GM19239 (cell line): ENCODE measurements at places on chromosomes 11 and 22.

DNA sequence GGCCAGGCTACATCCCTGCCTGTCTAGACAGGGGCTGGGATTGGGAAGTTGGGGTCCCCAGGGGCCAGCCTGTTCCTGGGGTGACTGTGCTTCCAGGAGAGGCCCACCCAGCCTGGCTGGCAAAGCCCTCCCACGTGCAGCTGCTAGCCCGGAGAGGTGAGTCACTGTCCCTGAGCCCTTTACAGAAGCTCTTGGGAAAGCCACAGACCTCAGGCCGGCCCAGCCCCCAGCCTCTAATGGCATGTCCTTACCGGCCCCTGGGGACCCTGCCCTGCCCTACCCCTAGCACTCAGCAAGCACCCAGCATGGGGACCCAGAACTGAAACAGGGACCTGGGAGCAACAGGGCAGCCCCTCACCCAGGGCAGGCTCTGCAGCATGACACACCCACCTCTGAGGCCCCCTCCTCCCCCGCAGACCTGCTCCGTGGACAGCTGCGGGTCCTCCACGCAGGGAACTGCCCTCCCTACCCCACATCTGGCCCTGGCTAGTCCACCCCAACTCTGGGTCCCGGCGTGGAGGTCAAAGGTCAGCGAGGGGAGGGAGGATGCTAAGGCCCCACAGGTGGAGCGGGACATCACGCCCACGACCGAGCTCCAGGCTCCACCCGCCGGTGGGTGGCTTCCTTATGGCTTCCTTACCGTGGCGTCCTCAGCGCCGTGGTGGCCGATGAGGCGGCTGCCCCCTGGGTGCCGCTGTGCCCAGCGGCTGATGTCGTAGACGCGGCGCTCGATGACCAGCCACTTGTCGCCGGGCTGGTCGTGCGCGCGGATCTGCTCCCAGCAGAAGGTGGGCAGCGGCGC is 615 bp downstream of the FADS3 start:
- DNase-seq, result no peak

GRCh38 chr11:134632347-134633119 is 220.5 kb upstream of the B3GAT1 start:
- no peak for DNase-seq

DNA sequence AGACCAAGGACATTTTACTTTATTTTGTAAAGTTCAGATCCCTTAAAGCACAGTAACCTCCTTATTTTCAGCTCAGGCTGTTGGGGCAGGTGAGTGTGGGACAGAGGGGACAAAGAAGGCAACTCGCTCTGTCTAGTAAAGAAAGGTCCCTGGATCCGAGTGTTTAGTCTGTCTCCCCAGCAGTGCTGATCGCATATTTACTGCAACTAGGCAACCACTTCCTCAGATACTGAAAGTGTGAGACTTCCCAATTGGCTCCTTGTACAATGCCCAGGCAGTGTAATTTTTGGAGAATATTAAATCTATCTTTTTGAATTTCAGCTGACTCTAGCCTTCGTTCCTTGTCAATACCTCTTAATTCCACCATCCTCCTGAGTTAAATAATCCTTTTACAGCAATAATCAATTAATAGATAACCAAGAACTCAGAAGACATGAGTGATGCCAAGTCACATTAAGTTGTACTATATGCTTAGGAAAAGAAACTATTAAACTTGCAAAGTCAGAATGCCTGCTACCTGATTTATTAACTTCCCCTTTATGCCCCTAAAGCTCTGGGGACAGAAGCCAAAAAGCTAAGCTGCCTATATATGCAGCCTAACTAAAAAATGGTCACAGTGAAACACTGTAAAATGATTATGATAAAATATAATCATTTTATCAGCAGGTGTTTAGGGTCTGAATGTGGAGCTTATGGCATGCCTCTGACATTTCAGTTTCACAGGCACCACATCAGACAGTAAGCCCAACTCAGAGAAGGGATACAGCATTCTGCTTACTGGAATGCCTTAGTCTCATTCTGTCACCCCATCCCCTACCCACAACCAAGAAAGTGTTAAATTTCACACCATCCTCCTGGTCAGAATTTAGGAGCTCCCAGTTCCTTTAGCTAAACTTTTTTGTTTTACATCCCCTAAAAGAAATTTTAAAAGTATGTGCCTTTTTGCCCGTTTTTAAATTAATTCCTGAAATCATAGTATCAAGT is 138.7 kb downstream of the TRIM44 start:
- no peak for DNase-seq

- DNase-seq, result no peak
Observed at GRCh38 chr22:19853879-19854777, 546 bp downstream of the GNB1L start.

- no peak for DNase-seq
Observed at GRCh38 chr11:111976767-111977145, 39.6 kb downstream of the DIXDC1 start.
